Prostate gland (tissue), 2 donors: ENCODE measurements at places on chromosomes 7 and 10. TPM values are rescaled to one million over a fixed set of nuclear protein-coding genes. Genes with fewer than 3 reads are reported as not detected.

DNA sequence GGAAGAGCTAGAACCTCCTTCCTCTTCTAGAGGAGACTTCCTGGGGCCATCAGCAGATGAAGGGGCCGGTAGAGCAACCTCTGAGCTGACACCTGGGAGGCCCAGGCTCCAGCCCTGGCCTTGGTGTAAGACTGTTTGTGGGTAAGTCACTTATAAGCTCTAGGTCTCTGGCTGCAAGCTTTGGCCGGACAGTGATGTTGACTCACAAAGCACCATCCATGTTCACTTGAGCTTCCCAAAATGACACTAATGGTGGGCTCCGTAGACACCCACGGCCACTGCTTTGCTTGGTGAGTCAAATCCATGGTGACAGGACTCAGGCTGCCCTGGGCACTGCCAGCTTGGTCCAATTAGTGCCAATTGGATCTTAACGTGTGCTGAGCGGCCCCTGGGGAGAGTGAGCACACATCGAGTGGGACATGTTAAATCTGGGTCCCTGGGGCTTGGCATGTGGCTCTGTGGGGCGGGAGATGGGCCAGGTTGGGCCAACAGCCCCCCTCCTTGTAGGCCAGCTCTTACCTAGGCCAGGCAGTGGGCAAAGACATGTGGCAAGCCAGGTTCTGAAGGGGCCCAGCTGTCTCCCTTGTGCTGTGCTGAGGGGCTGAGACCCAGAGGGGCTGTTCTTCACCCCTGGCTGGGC, 16.7 kb downstream of the NEURL1 start:
- H3K27me3 ChIP-seq = no peaks in the 10 kb centered on the region
- H3K27ac ChIP-seq = no peak overlapping the region
- peaks cover 3% of the 10 kb centered on the region for H3K4me1 ChIP-seq
- no peak overlapping the region for H3K4me3 ChIP-seq
- no peaks in the 10 kb centered on the region for H3K36me3 ChIP-seq
- DNase-seq = no peak

GRCh38 chr10:74677951-74678350, 148.4 kb upstream of the KAT6B start:
- no peaks in the 10 kb centered on the region for H3K27me3 ChIP-seq
- H3K27ac ChIP-seq = no peak overlapping the region
- no peaks in the 10 kb centered on the region for H3K4me1 ChIP-seq
- no peaks in the 10 kb centered on the region for H3K36me3 ChIP-seq
- DNase-seq = no peak

GRCh38 chr7:16416289-16417282, 4.8 kb downstream of the CRPPA start:
- no peaks in the 10 kb centered on the region for H3K36me3 ChIP-seq
- no peak overlapping the region for H3K4me3 ChIP-seq
- H3K27me3 ChIP-seq = no peaks in the 10 kb centered on the region
- H3K4me1 ChIP-seq = no peaks in the 10 kb centered on the region
- no peak for DNase-seq
- H3K27ac ChIP-seq = no peak overlapping the region

The OR2A7 gene
- total RNA-seq = 10.7 TPM

GRCh38 chr10:14412624-14413023, 81.9 kb upstream of the FRMD4A start:
- no peaks in the 10 kb centered on the region for H3K4me1 ChIP-seq
- no peak for DNase-seq
- H3K4me3 ChIP-seq = no peak overlapping the region
- H3K27ac ChIP-seq = no peak overlapping the region

DNA sequence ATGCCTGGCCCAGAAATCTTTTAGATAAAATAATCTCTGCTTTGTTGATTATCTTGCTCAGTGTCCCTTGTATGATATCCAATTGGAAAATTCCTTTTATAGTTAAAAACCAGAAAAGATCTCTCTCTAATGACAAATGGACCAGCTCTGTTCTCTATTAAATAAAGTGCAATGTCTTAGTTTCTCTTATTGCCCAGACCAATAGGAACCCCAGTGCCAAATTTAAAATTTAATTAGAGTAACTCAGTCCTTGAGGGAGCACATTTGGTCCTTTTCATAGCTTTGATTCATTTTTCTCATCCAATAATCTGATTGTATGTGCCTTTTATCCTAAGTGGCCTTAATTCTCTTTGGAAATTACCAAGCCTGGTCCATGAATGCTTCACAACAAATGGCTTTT, 158.9 kb upstream of the FOXK1 start:
- no peaks in the 10 kb centered on the region for H3K27me3 ChIP-seq
- H3K36me3 ChIP-seq = no peaks in the 10 kb centered on the region
- H3K27ac ChIP-seq = no peak overlapping the region
- H3K4me3 ChIP-seq = no peak overlapping the region
- DNase-seq = no peak

The STOX1 gene
- 4.7 TPM for total RNA-seq

DNA sequence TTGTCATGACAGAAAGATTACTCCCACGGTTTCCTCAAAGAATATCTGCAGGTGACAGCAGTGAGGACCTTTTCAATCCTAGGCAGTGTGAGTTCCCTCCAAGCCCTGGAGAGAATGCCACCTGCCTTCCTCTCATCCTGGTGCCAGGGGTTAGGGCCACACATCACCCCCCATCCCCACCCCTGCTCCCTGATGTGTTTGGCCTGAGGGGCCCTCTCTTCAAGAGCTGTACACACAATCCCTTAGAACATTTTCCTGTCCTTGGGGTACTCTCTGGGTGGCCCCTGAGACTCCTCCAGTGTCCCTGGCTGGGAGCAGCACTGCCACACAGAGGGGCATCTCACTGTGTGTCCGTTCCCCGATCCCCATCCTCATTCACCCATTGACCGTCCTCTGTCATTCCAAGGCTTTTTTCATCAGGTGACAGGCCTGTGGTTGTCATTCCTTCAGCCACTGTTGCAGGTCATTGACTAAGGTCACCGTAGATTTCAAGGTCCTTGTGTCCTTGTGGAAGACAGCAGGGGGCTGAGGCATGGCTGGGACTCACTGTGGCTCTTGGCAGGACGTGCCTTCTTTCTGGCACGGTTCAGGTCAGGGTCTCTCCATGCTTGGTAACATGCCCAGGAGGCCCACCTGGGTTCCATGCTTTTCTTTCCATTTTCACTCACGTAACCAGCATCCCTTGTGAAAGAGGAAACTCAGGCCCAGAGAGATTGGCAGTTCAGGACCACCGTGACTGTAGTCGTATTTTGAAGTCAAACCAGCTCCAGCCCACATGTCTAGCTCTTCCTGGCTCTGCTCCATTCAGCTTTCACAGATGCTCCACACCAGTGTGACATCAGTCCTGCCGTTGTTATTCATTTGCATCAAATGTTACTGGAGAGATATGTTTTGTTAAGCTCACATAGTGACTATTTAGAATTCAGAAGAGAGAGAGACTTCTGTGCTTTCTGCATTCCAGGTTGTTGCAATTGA, 26.8 kb upstream of the BTBD16 start:
- DNase-seq = no peak
- no peaks in the 10 kb centered on the region for H3K27me3 ChIP-seq
- H3K4me1 ChIP-seq = no peaks in the 10 kb centered on the region
- H3K4me3 ChIP-seq = no peak overlapping the region
- H3K36me3 ChIP-seq = no peaks in the 10 kb centered on the region

The CACNB2 gene
- total RNA-seq = 17.4 TPM

DNA sequence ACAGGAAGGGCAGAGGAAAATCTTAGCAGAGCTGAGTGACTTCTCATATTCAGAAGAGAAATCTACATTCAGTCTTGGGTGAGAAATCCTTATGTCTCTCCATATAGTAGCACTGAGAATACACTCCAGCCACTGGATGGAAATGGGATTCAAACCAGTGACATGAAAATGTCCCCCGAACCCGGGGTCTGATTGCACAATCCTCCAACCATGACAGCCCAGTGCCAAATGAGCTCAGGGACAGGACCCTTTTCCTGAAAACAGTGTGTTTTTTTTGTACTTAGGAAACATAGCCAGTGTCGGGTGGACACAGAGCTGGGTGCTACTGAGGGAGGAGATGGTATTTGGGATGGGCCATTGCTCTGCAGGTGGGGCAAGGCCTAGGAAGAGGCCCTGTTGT, 185.6 kb downstream of the CXCL12 start:
- H3K27me3 ChIP-seq = no peaks in the 10 kb centered on the region
- H3K27ac ChIP-seq = no peak overlapping the region
- no peaks in the 10 kb centered on the region for H3K36me3 ChIP-seq
- no peak overlapping the region for H3K4me3 ChIP-seq
- DNase-seq = no peak
- no peaks in the 10 kb centered on the region for H3K4me1 ChIP-seq

DNA sequence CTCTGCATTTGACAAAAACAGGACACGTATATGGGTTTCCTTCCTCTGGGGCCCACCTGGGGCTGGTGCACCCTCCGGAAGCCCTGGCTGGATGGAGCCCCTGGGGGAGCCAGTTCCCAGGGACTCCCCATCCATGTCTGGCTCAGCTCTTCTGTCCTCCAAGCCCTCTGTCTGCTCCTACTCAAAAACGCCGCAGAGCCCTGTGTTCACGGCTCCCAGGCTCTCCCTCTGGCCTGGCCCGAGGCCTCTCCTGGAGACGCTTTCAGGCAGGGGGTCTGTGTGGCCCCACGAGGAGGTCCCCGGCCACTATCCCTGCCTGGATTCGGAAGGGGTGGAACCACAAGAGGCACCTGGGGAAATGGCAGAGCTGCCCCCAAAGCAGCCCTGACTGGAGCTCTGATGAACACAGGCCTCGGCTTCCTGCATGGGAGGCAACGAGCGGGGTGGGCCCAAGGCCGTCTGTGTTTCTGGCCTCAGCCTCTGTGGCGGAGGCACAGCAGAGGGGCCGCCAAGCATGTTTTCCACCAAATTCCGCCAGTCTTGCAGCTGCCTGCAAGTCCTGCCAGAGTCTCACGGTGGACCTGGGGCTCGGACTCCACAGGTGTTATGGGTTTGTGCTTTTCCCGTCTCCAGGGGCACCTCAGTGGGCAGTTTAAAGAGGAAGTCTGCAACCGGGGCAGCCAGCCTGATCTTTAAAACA, 22.6 kb upstream of the INPP5A start:
- DNase-seq = no peak
- peaks cover 10% of the 10 kb centered on the region for H3K4me1 ChIP-seq
- no peaks in the 10 kb centered on the region for H3K27me3 ChIP-seq
- no peaks in the 10 kb centered on the region for H3K36me3 ChIP-seq
- H3K4me3 ChIP-seq = no peak overlapping the region
- no peak overlapping the region for H3K27ac ChIP-seq

DNA sequence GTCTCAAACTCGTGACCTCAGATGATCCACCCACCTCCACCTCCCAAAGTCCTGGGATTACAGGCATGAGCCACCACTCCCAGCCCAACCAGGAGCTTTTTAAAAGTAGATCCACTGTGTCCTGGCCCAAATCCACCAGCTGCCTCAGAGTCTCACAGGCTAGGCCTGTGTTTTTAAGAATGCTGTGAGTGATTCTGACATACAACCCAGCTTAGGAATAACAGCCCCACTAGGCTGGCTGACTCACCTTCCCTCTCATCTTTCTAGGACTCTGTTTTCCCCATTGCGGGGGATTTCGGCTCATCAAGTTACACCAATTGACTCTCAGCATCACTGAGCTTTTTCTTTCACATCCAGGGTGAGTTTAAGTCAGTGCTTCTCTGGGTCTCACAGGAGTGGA, 207.6 kb downstream of the SKIDA1 start:
- no peak for DNase-seq
- no peaks in the 10 kb centered on the region for H3K36me3 ChIP-seq
- H3K27me3 ChIP-seq = no peaks in the 10 kb centered on the region
- no peaks in the 10 kb centered on the region for H3K4me1 ChIP-seq

The GRM3 gene
- not detected for total RNA-seq

The HOXA7 gene
- total RNA-seq = 2.2 TPM

DNA sequence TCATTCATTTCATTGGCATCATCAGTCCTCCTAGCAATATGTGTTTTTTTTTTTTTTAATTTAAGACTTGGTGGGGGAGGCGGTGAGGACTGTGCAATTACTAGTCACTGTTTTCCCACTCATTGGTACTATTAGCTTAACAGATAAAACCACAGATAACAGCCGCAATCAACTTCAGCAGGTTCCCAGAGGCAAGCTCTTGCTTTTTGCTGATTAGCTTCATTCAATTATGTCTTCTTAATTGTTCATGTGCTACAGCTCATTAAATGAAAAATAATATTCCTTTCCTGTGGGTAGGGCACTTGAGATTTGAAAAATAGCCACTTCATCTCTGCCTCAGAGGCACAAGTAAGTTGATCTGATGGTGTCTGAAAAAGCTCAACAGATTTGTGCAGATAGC, 215.5 kb downstream of the PCDH15 start:
- H3K4me3 ChIP-seq = no peak overlapping the region
- no peaks in the 10 kb centered on the region for H3K36me3 ChIP-seq
- no peak for DNase-seq
- no peaks in the 10 kb centered on the region for H3K27me3 ChIP-seq
- no peaks in the 10 kb centered on the region for H3K4me1 ChIP-seq
- H3K27ac ChIP-seq = no peak overlapping the region

DNA sequence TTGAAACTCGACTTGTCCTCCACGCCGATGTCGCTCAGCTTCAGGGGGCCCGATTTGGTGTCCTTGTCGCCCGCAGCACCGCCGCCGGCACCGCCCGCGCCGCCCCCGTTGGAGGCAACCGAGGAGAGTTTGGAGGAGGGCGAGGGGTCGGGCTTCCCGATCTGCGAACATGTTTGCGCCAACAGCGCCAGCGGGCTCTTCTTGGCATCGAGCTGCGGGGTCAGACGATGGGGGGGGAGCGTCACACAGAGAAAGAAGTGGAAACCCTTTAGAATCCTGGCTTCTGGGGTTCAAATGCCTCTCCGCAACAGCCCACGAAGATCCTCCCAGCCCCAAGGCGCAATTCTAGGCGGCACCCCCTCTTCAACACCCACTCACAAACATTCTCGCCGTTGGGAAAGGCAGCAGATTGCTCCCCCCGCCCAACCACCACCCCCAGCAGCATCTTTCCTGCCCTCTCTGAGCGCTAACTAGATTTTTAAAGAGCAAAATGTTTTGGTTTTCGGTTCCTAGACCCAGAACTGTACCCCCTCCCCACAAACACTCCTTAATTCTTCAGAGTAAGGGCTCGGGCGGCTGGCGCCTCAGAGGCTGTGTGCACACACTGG, 1.3 kb downstream of the ZNF503 start:
- no peaks in the 10 kb centered on the region for H3K36me3 ChIP-seq
- H3K27ac ChIP-seq = peak overlapping the region; percentile 98
- peak overlapping the region; percentile 100 for H3K4me3 ChIP-seq
- DNase-seq = no peak

DNA sequence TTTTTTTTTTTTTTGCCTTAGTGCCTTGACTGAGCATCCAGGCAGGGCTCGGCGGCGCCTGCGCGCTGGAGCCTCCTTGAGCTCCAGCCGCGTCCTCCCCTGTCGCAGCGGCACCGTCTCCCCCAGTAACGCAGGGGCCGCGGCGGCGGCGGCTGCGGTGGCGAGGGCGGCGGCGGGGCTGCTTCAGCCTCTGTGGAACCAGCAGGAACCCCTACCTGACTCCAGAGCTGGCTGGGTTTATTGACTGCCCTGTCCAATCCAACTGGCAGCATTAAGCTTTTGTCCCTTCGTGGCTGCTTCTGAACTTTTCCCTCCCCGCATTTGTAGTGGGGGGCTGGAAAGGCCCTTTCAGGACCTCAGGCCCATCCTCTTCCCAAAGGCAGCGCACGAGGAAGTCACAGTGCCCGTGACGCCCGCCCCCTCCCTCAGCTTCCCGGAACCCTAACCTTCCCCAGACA, at the start of gene GPR85:
Gene GPR85 (minus strand): TSS at position 397 of the 458 bp plus-strand sequence. CDS start 2,106 bp downstream, outside the sequence.
- no peaks in the 10 kb centered on the region for H3K4me1 ChIP-seq
- H3K4me3 ChIP-seq = peak within 1 kb of the TSS; percentile 10
- DNase-seq = peak; percentile 37
- H3K27ac ChIP-seq = no peak within 1 kb of the TSS
- no peaks in the 10 kb centered on the region for H3K36me3 ChIP-seq
- no peaks in the 10 kb centered on the region for H3K27me3 ChIP-seq

The CYP3A4 gene
- total RNA-seq = not detected

GRCh38 chr7:5649641-5650040, 131.8 kb downstream of the RNF216 start:
- no peaks in the 10 kb centered on the region for H3K4me1 ChIP-seq
- no peaks in the 10 kb centered on the region for H3K27me3 ChIP-seq
- no peak overlapping the region for H3K27ac ChIP-seq
- peaks cover 5% of the 10 kb centered on the region for H3K36me3 ChIP-seq
- H3K4me3 ChIP-seq = no peak overlapping the region
